Psoas muscle (tissue), 8 donors: ENCODE measurements at places on chromosomes 5 and 9. TPM values are rescaled to one million over a fixed set of nuclear protein-coding genes. Genes with fewer than 3 reads are reported as not detected.
A peak's percentile ranks its signal among the peaks of the same experiment; 100 is the strongest.

DNA sequence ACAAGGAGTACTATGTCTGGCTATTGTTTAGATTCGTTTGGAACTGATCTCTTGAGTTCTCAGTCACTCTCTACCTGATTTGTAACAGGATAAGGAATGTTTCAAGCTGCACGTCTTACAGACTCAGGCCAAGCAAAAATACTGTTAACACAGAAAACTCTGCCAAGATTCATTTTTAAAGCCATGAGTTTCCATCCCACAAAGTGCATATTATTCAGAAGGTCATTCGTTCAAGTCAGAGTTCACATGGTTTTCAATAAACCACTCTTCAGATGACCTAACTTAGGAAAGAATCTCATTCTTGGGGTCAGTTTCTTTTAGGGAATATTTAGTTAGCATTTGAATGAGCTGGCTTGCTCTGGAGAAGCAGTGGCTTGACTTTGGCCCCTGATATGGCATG lies 49.3 kb downstream of the F2R start:
- H3K36me3 ChIP-seq = no peaks in the 10 kb centered on the region
- DNase-seq = no peak

- DNase-seq = no peak
- no peaks in the 10 kb centered on the region for H3K27me3 ChIP-seq
- H3K27ac ChIP-seq = no peak overlapping the region
Observed at GRCh38 chr5:116750631-116751580, 176.3 kb upstream of the SEMA6A start.

The CLPTM1L gene
- total RNA-seq = 31.3 TPM

The PRLR gene
- total RNA-seq = 0.32 TPM

DNA sequence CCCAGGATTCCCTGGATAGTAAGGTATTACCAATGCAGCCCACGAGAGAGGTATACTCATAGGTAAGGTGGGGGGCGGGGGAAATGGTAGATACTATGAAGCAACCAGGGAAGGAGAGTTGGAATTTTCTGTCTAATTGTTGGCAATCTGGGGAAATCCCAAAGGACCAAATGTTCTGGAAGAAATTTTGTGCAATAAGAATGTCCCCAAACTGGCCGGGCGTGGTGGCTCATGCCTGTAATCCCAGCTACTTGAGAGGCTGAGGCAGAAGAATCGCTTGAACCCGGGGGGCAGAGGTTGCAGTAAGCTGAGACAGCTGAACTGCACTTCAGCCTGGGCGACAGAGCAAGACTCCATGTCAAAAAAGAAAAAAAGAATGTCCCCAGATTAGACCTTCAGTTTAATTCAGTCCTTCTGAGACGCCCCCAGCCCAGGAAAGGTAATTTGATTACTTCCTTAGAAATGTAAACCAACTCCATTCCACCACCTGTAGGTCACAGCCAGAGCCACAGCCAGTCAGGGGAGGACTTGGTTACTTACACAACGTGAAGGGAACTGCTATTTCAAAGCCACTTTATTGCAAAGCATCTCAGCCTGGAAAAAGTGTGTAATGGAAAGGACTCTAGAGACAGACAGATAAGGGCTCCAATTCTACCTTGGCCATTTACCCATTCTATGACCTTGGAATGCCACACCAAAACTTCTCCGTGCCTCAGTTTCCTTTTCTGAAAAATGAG lies 50.0 kb upstream of the KLF4 start:
- no peak overlapping the region for H3K27ac ChIP-seq
- H3K4me1 ChIP-seq = no peaks in the 10 kb centered on the region
- DNase-seq = peak; percentile 54
- H3K36me3 ChIP-seq = no peaks in the 10 kb centered on the region

- H3K27me3 ChIP-seq = no peaks in the 10 kb centered on the region
- H3K4me1 ChIP-seq = no peaks in the 10 kb centered on the region
- H3K36me3 ChIP-seq = peaks cover 62% of the 10 kb centered on the region
- DNase-seq = no peak
- H3K27ac ChIP-seq = no peak overlapping the region
Observed at GRCh38 chr9:120832807-120833206, 9.9 kb downstream of the PSMD5 start.

The IL7R gene
- 1.4 TPM for total RNA-seq

- no peak overlapping the region for H3K4me3 ChIP-seq
- H3K27me3 ChIP-seq = no peaks in the 10 kb centered on the region
- no peak for DNase-seq
- H3K4me1 ChIP-seq = no peaks in the 10 kb centered on the region
- no peak overlapping the region for H3K27ac ChIP-seq
- H3K36me3 ChIP-seq = no peaks in the 10 kb centered on the region
Observed at GRCh38 chr9:107439991-107440456, 49.5 kb downstream of the KLF4 start.

DNA sequence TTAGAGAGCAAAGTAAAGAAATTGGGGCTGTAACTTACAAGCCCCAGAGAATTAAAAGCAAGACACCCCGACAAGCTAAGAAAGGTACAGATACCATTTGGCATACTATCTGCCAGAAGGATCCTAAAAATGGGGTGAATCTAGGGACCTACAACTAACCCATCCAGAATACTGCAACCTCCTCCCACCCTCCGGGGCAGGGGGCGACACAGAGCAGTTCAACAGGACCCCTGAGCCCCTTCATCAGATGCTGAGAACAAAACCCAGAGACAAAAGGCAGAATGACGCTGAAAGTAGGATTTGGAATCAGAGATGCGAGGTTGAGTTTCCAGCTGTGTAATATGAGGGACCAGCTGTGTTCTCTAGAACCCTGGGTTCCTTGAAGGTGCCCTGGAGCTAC lies 71.2 kb downstream of the EPB41L4B start:
- no peak overlapping the region for H3K27ac ChIP-seq
- peaks cover 3% of the 10 kb centered on the region for H3K4me1 ChIP-seq

DNA sequence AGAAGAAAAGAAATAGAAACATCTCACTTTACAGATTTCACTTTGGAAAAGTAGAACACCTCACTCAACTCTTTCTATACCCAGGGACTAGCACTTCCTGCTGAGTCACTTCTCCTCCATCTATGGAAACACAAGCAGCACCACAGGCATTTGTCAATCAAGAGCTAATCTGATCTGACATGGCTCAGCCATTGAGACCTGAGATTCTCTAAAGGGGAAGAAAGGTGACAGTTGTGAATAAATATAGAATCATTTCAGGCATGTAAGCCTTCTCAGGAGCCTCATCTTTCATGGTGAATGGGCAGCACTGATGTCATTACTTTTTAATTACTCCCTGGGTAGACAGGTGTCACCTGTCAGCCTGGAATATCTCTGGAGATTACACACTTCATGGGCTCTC lies 559.8 kb downstream of the HINT1 start:
- no peaks in the 10 kb centered on the region for H3K4me1 ChIP-seq
- no peaks in the 10 kb centered on the region for H3K27me3 ChIP-seq
- peak overlapping the region; percentile 67 for H3K27ac ChIP-seq
- H3K36me3 ChIP-seq = no peaks in the 10 kb centered on the region

The CMYA5 gene
- total RNA-seq = 1,174 TPM

The ZNF462 gene
- 16.3 TPM for total RNA-seq
